ENCODE measurements at places on chromosomes 3 and 15.

- DNase-seq: no peak
Measured at GRCh38 chr15:75927601-75928000, 23.9 kb downstream of the FBXO22 start.

- no peak for DNase-seq
Measured at GRCh38 chr3:41317298-41317697, 118.0 kb downstream of the CTNNB1 start.

DNA sequence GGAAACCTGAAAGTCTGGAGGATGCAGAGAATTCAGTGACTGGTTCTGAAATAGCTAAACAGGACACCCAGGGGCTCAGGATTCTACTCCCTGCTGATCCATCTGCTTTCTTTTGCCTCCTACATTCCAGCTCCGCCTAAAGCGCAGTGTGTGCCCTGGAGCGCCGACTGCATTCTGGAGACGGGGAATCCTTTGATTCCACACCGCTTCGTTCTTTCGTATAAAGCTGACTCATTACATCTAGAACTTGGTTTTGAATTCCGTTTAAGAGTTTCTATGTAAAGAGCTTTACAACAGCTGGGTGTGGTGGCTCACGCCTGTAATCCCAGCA, 61.8 kb downstream of the SENP2 start:
- no peak for DNase-seq

- DNase-seq: no peak
Measured at GRCh38 chr3:68819361-68819760, 113.0 kb downstream of the TAFA4 start.

- no peak for DNase-seq
Measured at GRCh38 chr3:5531741-5532290, 344.3 kb downstream of the EDEM1 start.

GRCh38 chr15:83554558-83554957, 99.4 kb upstream of the ADAMTSL3 start:
- DNase-seq: no peak

GRCh38 chr3:45124352-45124751, 21.8 kb downstream of the CDCP1 start:
- peak; percentile 73 for DNase-seq

DNA sequence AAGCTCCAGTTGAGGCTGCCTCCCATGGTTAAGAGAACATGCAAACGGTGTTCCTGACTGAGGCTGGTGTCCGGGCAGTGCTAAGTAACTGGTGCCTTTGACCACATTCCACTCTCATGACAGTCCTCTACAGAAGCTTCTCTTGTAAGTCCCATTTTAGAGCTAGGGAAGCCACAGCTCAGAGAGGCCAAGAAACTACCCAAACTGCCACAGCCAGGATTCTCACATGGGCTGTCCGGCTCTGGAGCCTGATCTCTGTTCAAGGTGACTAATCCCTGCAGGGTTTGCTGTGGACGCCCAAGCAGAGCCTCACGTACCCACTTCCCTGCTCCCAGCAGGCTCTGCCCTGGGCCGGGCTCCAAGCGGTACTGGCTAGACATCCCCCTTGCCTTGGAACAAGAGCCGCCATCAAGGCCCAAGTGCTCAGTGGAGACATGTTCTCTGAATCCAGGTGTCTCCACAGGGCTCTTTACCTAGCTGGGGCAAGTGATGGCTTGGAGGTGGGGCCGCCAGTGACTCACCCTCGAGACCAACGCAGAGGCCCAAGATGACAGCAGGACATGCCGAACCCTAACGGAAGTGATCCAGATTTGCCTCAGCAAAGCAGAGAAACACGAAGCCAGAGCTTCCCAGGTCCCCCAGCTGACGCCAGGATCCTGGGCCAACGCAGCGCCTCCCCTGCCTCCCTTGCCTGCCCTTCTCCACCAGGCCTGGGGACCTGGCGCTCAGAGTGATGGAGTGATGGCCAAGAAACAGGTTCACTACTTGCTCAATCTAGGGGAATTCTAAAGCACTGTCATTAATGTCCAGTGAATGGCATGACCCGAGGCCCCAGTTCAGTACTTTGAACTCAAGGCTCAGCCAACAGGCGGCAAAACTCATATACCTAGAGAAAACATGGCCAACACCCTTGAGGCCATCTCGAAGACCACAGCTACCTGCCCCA, 24.4 kb downstream of the KLHL25 start:
- no peak for DNase-seq

DNA sequence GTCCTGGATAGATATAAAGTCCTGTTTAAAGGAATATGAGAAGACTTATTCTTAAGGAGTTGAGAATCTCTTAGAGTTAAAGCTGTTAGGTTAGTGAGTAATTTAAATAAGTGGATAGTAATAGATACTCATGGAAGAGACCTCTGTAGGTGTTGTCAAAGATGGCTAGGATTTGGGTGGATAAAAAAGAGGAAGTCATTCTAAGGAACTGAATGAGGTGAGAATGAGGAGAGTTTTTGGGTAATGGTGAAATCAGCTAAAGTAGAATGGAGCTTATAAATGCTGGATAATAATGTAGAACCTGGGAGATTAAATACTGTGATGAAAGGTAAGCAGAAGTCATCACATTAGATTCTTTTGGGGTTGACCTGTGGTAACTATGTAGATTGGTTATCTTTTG, 8.1 kb downstream of the ARIH1 start:
- no peak for DNase-seq

DNA sequence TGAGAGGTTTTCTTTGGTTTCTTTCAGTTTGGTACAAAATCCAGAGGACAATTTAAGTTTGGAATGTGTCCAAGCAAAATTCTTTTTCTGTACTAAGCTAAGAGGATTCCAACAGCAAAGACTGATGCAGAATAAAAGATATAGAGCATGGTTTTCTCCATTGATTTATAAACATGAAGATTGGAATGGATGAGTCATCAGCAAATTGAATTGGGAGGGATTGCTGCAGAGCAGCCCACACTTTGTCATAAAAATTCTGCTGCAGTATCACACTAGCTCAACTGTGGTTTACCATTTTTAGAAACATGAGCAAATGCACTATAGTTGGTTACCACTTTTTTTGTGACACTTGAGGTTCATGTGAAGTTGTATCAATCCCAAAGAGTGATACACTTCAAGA, 16.1 kb upstream of the LARP6 start:
- DNase-seq: no peak

DNA sequence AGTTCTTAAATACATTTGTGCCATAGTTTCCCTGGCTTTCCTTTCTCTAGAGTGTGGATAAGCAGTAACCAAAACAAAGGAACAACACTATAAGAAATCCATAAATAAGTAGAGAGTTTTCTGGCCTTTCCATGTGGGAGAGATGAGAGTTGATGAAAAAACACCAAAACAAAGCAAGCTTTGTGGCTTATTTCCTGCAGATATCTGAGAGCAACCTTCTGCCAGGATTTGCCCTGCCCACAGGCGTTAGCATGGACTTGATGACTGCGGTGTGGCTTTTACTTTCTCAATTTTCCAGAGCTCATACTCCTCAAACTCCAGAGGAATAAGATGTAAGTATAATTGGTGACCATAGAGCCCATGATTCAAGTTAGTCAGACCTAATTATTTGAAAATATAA, 194.9 kb downstream of the RAP2B start:
- no peak for DNase-seq

DNA sequence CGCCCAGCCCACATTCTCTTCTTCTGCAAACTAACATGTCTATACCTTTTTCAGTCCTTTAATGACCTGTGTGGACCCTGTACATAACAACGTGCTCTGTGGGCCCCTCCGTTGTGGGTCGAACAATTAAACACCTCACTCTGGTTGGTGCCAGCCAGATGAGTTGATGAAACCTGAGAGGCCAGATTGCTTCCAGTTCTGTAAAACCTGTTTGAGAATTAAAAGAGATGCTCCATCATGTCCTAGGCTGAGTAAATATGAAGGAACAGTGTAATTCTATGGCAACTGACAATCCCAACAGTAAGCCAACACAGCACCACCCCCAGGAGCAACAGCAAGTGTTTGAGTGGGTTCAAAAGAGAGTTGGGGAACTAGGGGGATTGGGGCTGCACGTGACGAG, 5.7 kb upstream of the THBS1 start:
- no peak for DNase-seq

DNA sequence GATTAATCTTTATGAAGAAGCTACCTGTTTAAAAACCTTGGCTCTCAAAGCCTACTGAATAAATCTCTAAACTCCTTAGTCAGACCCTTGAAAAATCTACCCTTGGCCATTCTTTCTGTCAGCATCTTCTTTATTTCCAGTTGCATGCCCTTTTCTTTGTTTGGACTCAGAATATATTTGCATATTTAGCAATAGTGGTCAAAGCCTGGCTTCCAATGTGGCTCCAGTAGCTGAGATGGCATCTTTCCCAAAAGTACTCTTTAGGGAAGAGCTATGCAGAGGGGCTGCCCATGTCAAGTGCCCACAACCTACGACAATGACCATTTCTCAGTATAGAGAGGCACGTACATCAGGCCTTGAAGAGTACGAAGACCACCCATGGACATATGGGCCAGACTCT, 47.2 kb downstream of the TLNRD1 start:
- no peak for DNase-seq

DNA sequence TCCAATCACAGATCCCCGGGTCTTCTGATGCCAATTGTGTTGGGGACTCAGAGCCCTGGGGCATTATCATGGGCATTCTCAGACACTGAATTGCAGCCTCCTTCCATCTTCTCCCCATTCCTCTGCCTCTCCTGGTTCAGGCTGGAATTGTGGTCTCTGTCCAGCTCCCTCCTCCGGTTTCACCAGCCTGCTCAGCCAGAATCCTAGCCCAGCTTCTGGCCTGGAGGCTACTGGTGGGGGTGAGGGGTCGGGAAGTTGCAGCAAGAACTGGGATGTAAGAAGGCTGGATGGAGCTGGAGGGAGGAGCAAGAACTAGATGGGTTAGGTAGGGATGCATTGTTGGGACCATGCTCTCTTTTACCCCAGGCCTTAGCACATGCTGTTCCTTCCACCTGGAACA, 53.5 kb downstream of the TLE3 start:
- no peak for DNase-seq

GRCh38 chr3:194711913-194712312, 26.2 kb downstream of the FAM43A start:
- peak; percentile 22 for DNase-seq

DNA sequence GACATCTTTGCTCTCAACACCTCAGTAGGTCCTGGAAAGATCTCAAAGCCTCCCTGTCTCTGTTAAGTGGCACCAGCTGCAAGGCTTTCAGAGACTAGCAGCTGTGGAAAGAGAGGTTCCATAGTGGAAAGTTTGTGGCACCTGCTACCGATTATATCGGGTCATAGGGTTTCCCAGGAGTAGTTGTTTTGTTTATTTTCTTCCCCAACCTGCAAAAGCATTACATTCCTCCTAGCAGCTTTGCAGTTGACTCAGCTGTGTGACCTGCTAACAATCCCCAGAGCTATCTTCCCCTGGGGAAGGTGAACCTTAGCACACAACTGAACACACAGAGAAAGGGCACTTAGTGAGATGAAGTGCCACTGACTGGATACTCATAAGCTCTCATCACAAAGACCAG, 598.9 kb upstream of the GRM7 start:
- DNase-seq: no peak

DNA sequence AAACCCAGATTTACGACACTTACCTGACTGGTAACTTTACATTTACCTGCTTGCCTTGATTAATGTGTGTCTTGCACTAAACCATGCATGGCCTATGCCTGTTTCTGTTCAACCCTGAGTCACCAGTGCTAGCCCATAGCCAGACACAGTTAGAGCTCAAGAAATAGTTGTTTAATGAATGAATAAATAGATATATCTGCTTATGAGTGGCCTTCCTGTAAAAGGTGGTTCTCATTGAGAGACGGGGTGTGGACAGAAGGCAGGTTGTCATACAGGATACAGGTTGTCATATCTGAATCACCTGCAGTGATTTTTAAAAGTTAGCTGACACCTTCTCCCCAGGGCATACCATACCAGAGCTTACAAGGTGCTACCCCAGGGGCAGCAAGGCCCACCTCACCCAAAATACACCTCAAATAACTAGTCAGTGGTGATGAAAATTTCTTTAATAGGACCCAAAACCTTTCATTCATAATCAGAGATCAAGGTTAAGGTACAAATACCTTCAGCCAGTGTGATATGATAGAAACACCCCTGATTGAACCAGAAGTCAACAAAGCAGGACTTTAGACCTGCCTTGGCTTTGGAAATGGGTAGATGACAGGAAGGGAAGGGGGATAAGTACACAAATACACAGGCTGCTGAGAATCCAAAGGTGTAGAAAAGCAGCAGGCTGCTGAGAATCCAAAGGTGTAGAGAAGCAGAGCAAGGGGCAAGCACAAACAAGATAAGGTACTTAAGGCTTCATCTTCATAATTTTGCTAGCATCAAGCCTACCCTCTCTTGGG, 45.4 kb upstream of the TSC22D2 start:
- DNase-seq: no peak

GRCh38 chr15:78390826-78391225, 47.2 kb upstream of the IREB2 start:
- no peak for DNase-seq

- DNase-seq: no peak
Measured at GRCh38 chr3:131356006-131356595, 25.5 kb upstream of the NUDT16 start.

DNA sequence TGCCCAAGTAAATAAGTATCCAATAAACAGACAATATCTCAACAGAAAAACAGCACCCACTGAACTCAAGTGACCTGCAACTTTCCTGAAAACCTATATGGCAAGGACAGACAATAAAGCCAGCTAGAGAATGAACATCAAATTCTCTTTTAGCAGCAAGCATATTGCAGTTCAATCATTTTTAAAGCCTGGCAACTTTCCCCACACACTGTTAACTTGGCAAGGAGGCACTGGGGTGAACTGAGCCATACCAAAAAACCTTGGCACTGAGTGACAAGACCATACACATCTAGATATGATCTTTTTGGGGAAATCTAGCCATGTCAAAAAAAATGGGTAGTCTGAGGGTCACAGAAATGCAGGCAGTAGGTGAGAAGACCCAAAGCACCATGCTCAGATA, 174.6 kb downstream of the STT3B start:
- DNase-seq: no peak

DNA sequence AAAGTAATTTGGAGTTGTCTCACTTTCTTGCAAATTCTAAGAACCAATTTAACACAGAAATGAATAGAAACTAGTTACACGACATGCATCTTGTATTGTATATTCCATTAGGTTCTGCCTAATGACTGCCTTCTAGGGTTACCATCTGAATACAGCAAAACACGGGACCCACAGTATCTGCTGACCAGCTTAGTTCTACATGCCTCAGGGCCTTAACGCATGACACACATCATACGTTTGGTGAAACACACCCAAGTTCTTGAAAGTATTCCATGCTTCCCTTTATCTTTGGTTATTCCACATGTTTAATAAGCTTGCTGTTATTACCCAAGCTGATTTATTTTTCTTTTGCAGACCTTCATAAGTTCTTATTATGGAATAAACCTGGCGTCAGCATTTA, 27.9 kb downstream of the APH1B start:
- no peak for DNase-seq

DNA sequence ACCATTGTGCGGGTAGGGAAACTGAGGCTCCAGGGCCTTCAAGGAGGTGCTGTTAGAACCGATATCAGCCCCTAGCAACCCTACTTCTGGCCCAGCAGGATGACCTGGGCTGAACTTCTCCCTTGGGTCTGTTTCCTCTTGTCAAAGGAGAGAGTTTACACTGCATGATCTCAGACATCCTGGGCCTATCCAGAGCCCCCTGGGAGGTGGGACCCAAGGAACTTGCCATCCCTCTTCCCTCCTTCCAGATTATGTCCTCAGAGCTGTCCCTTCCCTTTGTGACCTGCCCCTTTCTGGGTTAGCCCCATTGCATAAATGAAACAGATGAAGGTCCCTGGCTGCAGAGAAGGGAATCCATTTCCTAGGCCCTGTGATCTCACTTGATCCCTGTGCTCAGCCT, 12.3 kb upstream of the DNAH1 start:
- DNase-seq: no peak

- DNase-seq: no peak
Measured at GRCh38 chr3:94293793-94294195, 230.9 kb downstream of the NSUN3 start.
